ENCODE measurements at places on chromosomes 2 and 18.
A peak's percentile ranks its signal among the peaks of the same experiment; 100 is the strongest.

GRCh38 chr2:221097568-221097915 is 474.6 kb downstream of the EPHA4 start:
- DNase-seq: peak; percentile 72

- no peak for DNase-seq
Observed at GRCh38 chr2:172947461-172948153, 128.0 kb upstream of the MAP3K20 start.

DNA sequence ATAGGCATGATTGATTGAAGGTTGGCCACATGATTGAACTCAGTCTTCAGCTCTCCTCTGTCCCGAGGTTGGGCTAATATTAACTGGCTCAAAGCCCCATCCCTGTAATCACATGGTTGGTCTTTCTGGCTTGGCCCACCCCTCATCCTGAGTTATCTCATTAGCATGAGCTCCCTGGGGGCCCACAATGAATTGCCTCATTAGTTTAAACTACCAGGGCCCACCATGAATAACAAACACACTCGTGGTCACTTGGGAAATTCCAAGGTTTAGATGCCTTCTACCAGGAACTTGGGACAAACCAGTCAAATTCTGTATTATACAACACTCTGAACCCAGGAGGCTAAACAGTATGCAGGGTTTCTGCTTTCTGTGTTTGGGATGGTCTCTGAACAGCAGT is 121.7 kb upstream of the B3GNT2 start:
- DNase-seq: peak; percentile 14

GRCh38 chr2:67499989-67500388 is 102.9 kb downstream of the ETAA1 start:
- DNase-seq: no peak

DNA sequence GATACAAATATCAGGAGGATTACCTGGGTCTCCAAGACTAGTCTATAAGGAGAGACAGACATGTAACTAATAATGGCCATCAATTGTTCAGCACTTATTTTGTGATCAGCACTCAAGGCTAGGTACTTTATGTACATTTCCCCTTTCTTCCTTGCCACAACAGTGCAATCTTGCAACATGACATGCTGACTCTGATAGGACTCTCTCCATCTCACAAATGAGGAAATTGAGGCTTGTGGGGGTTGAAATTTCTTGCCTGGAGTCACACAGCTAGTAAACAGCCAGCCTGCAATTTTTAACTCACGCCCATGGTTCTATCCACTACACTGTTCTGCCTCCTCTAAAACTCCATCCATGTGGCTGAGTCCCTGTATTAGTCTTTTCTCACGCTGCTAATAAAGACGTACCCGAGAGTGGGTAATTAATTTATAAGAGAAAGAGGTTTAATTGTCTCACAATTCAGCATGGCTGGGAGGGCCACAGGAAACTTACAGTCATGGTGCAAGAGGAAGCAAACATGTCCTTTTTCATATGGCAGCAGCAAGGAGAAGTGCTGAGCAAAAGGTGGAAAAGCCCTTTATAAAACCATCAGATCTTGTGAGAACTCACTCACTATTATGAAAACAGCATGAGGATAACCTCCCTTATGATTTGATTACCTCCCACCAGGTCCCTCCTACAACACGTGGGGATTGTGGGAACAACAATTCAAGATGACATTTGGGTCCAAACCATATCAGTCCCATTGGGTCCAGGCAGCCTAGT is 302.4 kb downstream of the PLCL1 start:
- no peak for DNase-seq

GRCh38 chr18:67705748-67706147 is 189.2 kb upstream of the DSEL start:
- peak; percentile 42 for DNase-seq

DNA sequence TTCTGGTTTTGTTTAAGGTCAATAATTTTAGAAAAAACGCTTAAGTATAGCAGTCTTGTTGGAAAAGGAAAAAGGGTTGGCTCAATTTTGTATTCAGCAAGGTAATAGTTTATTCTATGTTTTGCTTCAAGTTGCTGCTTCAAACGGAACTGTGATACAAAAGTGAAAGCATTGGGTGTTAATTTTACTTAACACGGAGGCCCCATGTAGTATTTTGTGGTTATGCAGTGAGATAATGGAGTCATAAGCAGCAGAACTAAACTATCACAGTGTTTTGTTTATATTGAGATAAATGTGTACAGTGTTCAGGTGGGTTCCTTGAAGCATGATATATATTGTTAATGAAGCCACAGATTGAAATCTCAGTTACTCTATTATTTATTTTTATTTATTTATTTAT is 67.0 kb upstream of the LYPD6B start:
- DNase-seq: no peak

DNA sequence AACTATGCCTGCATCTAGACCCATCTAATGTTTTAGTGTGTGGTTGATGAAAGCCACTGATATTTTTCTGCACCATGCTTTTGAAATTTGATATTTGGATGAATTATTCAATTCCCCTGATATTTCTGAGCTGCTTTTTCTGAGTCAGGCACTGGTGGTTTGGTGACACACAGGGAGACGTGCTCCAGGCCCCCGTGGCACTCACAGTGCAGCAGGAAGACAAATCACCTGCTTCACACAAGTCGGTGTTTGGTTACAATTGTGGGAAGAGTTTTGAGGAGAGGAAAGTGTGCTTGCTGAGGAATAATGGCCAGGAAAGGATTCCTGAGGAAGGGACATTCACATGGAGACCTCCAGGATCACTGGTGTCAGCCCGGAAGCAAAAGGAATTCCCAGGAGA is 179.7 kb downstream of the ACKR3 start:
- no peak for DNase-seq

All from NCI-H82 (cell line).